ENCODE measurements at places on chromosomes 6 and 20.

DNA sequence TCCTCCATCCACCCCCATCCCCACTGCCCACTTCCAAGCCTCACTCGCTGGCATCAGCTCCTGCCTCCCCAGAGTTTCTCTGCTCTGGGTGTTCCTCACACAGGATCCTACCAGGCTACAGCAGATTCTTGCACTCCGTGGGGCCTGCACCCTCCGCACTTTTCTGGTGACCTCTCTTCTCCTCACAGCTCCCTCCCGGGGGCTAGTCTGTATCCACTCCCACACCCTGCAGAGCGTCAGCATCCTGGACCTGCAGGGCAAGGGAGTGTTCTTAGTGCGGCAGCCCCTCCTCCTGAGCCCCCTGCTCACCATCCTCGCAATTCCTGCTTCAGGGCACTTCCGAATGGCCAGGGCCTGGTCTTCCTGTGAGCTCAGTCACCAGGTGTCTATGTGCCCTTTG is 224.2 kb downstream of the DLL1 start:
- no peak for DNase-seq

DNA sequence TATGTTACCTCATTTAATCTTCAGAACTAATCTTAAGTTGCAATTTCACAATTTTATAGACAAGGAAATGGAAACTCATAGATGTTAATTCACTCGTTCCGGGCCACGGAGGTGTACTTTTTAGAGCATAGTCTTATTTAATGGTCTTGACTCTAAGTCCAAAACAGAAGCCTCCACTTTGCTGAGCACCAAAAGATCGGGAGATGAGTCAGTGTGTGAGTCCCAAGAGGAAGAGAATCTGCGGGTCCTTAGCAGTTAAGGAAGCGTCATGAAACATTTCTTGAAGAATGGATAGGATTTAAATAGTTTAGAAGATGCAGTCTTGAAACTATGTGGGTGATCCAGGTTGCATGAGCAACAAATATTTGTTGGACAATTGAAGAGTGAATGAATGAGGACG is 231.8 kb upstream of the QKI start:
- no peak for DNase-seq

DNA sequence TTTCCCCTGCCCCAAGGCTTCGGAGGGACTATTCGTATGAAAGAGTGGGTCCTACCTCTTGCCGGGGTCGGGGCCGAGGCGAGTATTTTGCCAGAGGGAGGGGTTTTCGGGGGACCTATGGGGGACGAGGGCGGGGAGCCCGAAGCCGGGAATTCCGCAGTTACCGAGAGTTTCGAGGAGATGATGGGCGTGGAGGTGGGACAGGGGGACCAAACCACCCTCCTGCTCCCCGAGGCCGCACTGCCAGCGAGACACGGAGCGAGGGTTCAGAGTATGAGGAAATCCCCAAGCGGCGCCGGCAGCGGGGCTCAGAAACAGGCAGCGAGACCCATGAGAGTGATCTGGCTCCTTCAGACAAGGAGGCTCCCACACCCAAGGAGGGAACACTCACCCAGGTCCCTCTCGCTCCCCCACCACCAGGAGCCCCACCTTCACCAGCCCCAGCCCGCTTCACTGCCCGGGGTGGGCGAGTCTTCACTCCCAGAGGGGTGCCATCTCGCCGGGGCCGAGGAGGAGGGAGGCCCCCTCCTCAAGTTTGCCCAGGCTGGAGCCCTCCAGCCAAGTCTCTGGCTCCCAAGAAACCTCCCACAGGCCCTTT is 11.3 kb downstream of the PRRC2A start:
- DNase-seq: no peak

- peak; percentile 51 for DNase-seq
Observed at GRCh38 chr6:93644611-93645010, 225.3 kb upstream of the EPHA7 start.

DNA sequence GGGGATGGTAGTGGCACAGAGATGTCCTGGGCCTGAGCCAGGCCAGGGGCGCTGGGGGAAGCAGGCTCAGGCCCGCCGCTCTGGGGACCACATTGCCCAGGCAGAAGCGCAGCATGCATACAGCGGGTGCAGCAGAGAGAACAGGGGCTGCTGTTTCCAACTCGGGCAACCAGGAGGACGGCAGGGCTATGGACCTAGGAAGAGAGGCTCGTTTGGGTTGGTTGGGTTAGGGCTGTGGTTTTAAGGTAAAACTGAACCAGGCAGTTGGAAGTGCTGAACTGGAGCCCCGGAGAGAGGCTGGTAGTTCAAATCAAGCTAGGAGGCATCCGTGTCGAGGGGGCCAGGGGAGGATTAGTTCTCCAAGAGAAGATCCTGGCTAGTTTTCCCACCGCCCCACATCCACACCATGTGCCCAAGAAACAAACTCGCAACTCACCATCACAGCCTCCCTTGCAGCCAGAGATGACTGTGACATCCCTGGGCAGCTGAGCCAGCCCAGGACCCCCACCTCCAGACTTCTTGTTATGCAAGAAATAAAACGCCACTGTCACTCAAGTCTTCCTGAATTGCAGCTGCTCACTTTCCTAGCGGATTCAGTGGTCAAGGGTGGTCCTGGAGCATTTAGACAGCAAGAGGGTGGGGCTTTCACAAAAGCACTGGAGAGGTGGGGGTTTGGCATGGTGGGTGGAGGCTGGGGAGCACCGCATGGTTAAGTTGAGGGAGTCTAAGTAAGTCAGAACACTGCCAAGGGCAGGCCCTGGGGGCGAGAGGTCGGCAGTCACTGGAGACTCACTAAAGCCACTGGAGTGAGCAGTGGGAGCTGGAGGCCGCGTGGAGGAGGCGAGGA is 161.2 kb downstream of the GRM4 start:
- DNase-seq: no peak

DNA sequence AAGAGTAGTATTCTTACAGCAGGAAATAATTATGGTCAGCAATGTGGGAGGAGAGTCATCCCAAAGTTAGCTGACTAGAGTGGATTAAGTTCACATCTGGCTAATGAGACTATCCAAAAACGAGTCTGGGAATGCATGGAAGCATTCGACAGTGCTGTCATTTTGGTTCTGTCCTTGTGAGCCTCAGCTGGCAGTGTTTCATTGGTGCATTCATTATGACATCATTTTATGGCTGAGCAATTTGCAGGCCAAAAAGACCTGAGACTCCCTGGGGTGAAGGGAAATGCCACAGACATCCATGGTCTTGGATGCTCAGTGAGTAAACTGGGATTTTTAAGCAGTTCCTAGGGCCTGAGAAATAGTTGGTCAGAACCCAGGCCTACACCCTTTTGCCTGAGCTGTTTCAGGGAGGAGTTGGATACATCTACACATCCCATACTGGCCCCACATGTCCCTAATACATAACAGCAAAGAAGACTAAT is 196.4 kb upstream of the CCN2 start:
- DNase-seq: no peak

DNA sequence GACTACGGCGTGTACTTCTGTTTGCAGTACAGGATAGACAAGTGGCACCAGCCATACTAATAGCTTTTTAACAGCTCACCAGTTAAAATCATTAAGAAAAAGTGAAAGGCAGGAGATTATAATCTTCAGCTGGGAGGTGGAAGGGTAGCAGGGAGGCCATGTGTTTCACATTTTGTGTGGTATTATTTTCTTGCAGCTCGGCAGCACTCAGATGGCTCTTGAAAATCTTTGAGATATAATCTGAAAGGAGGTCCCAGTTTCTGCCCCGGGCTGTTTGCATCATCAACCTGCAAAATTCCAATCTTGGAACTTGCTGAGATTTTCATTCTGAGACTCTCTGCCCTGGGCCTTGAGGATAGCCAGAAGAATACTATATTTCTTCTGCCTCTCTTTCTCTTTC is 87.5 kb upstream of the HDAC2 start:
- no peak for DNase-seq

- DNase-seq: no peak
Observed at GRCh38 chr20:62535964-62536363, 60.2 kb upstream of the GATA5 start.

DNA sequence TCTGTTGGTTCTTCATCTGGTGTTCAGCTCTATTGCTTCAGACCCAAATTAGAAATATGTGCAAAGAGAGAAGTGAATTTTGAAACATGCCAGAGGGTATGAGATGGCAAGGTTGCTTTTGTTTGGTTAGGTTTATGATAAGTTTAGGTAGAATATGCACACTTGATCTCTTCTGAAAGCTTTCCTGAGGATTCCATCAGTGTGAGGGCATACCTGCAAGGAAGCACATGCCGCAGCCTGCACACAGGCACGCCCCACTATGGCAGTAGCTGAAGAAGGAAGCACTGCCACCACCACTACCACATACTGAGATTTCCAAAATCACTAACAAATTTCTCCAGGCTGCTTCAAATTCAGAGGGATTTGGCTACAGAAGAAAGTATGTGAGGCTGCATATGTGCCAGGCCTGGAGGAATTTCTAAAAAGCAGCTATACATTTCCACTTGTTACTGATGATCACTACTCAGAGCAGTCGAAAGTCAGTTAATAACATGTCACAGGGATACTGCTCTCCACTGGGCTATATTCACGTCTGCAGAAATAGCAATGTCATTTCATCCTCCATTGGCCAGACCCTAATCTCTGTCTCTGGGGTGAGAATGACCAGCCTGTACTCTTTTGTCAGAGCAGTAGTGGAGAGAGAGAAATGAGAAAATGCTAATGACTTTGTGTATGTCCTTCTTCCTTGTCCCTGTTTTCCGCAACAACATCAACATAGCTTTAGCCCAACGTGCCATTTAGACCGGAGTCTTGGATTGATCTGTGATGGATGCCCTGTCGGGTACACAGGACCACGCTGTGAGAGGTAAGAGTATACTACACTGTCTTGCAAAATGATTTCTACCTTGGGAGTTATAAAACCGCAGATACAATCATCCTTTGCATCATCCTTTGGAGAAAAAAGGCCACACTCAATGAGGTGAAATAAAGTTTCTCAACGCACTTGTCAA is 396.7 kb downstream of the LAMA2 start:
- no peak for DNase-seq

DNA sequence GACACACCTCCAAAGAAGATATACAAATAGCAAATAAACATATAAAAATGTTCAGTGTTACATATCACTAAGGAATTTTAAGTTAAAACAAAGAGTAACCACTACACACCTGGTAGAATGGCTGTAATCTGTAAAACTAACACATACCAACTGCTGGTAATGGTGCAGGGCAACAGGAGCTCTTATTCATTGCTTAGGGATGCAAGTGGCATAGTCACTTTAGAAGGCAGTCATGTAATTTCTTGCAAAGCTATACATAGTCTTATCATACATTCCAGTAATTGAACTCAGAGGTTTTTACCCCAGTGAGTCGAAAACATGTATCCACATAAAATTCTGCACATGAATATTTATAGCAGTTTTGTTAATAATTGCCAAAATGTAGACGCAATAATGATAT is 906.8 kb upstream of the CITED2 start:
- no peak for DNase-seq

- peak; percentile 59 for DNase-seq
Observed at GRCh38 chr6:152273638-152274037, 363.5 kb downstream of the SYNE1 start.

- no peak for DNase-seq
Observed at GRCh38 chr20:3312940-3313682, 74.1 kb upstream of the SLC4A11 start.

DNA sequence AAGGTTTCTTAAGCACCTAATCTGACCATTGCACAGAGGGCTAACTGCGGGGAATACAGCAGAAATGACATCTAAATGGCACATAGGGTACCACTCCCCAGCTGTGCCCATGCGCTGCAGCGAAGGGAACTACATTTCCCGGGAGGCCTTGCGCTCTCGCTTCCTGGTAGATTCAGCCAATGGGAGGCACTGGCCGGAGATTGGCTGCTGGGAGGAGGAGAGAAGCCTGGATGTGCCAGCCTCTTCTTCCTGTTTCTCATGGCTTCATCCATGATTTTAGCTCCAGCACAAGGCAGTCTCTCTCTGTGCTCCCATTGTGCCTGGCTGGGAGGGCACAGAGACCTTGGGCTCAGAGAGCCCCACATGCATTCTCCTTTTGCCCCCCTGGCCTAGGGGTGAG is 101.7 kb upstream of the FOXA2 start:
- no peak for DNase-seq

GRCh38 chr6:43771210-43771857 is 1.3 kb downstream of the VEGFA start:
- peak; percentile 36 for DNase-seq

DNA sequence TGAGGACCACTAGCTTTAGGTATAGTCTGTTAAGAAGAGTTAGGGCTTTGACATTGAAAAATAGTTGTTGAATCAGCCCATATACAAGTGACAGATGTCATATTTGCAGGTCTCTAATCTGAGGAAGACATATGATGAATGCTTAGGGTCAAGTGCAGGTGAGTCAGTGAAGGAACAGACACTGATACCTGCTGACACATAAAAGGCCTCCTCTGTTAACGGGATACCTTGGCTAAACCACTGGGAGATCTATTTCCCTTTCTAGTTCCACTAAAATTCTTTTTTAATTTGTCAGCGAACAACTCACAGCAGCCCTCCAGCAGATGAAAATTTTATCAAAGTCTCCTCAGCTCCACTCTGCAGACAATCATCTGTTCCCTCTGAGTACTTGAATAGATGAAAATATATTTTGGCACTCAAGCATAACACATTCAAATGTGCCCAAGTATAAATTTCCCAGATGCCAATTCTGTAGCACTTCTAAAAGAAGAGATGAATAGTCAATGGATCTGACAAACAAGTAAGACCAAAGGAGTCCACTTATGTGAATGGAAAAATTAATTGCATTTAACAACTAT is 154.0 kb downstream of the KIF16B start:
- no peak for DNase-seq

- DNase-seq: peak; percentile 30
Observed at GRCh38 chr6:28673787-28674671, 148.3 kb downstream of the GPX5 start.

- peak; percentile 26 for DNase-seq
Observed at GRCh38 chr6:107977283-107977682, 19.3 kb upstream of the SEC63 start.

DNA sequence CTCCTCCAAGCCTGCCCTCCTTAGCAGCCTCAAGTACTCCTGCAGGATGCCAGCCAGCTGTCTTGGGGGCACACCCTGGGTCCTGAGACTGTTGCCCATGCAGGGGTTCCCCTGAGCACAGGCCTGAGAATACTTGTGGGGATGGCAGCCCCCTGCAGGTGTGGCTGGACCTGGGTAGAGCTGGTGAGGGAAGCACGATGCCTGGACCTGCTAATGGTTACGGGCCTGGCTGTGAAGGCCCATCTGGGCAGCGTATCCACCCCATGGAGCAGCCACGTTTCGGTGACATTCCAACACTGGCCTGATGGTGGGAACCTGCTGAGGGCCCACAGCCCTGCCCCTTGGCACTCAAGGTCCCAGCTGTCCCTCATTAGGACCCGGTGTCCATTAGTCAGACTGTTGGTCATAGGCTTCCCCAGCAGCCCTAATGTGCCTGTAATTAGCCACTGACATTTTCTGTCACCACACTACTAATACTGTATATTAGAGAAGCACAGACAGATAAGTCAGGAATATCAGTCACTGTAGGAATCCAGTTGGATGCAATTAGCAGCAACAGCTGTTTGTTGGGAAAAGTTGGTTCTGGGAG is 20.3 kb downstream of the CCDC167 start:
- no peak for DNase-seq

GRCh38 chr6:75986935-75987334 is 85.5 kb downstream of the IMPG1 start:
- DNase-seq: no peak

GRCh38 chr6:120230008-120230407 is 880.4 kb upstream of the MAN1A1 start:
- no peak for DNase-seq

- DNase-seq: no peak
Observed at GRCh38 chr6:14925699-14926026, 320.2 kb upstream of the JARID2 start.

Measured in LoVo (cell line).